ENCODE measurements at places on chromosomes 6 and 20.
A peak's percentile ranks its signal among the peaks of the same experiment; 100 is the strongest.

GRCh38 chr20:19588241-19588640 lies 169.8 kb upstream of the RIN2 start:
- DNase-seq: no peak

DNA sequence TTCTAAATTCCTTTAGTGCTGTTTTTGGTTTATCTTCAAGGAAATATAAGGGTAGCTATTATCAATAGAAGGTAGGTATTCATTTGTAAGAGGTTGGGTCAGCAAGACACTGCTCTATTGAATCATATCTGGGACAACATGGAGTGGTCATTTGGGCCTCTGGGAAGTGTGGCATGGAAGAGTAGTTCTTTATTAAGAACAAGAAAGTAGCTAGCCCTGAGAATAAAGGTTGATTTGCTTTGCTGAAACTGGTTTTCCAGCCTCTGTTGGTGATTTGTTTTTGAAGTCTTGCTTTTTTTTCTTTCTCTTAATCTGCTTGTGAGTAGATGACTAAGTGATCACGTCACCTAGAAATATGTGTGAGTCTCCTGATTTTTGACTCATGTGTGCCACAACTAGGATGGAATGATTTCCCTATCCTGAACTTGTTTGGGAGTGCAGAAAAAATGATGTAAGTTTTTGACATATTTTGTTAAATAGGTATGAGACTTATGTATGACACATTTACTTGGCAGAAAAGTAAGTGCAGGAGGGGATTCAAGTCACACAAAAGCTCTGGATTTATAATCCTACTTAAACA lies 381.8 kb downstream of the CENPW start:
- DNase-seq: peak; percentile 73

DNA sequence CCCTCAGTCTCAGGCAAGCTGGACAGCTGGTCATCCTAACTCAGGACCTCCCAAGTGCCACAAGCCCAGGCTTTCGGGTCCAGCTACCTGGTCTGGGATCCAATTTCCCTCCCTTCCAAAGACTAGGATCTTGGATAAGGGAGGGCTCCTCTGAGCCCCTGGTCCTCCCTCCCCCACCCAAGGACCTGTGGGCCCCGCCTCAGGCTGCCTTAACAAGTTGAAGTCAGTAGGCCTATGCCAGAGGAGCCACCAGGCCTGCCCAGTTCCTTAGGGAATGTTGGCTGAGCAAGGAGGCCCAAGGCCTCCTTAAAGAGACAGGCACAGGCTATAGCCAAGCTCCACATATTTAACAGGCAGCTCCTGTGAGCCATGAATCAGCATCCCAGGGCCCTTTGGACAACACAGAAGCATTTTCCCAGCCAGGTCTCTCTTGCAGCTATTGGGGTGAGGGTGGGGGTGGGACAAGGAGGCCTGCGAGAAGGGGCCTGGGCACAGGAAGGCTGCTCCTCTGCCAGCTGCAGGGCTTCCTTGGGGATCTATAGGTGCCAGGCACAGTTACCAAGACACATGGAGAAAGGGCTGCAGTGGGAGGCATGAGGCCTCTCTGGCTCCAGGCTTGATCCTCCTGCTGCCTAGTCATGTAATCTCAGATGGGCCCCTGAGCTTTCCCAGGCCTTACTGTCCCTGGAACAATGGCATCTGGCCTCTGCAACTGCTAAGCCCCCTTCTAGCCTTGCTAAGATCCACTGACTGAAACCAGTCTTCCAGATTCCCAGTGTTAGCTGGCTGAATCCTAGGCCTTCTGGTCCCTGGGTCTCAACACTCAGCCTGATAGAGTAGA lies 27.4 kb upstream of the NOL4L start:
- no peak for DNase-seq

- DNase-seq: peak; percentile 38
Observed at GRCh38 chr20:53677447-53678314, 84.0 kb upstream of the ZNF217 start.

DNA sequence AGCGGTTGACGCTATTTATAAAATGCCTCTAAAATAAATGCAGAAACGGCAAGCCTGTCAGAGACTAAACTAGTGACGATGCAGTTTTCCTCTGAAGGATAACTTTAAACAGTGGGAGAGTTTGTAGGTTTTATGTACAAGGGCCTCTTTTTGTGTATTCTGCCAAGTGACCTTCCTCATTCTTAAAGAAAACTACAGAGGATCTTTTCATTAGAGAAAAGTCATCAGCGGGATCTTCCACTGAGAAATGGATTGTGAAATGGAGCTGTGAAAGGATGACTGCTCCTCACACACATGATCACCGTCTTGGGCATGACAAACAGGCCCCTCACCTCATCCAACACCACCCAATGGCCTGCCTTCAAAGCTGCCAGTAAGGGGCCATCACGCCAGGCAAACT lies 89.0 kb upstream of the LYRM2 start:
- DNase-seq: no peak

GRCh38 chr6:76942203-76942966 lies 520.9 kb downstream of the HTR1B start:
- DNase-seq: no peak

- DNase-seq: no peak
Observed at GRCh38 chr20:52905241-52905994, 66.7 kb upstream of the TSHZ2 start.

GRCh38 chr20:25573288-25574251 lies 11.8 kb downstream of the NINL start:
- DNase-seq: peak; percentile 32

DNA sequence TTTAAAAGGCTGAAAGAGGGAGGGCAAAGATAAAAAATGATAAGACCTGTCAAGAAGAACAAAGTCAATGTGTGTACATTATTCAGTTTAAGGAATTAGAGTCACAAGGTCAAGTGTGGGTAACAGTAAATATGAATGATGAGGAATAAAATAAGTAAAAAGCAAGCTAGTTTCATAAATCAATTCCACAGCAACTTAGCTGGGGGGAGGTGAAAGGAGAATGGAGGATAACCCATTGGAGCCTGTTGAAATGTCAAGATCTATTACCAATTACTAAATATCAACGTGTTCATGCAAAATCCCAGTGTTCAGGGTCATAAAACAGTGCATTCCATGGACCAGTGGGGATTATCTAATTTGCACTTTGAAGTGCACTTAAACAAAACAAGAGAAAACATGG lies 242.9 kb downstream of the TBX18 start:
- DNase-seq: no peak

DNA sequence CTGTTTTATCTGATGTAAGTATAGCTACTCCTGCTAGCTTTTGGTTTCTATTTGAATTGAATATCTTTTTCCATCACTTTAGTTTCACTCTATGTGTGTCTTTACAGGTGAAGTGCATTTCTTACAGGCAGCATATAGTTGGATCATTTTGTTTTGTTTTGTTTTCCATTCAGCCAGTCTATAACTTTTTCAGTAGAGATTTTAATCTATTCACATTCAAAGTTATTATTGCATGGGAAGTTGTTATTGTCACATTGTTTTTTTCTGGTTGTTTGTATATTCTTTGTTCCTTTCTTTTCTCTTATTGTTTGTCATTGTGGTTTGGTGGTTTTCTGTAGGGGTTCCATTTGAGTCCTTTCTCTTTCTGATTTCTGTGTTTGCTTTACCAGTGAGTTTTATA lies 151.2 kb downstream of the PDE10A start:
- no peak for DNase-seq

- no peak for DNase-seq
Observed at GRCh38 chr6:897528-898207, 204.7 kb upstream of the EXOC2 start.

DNA sequence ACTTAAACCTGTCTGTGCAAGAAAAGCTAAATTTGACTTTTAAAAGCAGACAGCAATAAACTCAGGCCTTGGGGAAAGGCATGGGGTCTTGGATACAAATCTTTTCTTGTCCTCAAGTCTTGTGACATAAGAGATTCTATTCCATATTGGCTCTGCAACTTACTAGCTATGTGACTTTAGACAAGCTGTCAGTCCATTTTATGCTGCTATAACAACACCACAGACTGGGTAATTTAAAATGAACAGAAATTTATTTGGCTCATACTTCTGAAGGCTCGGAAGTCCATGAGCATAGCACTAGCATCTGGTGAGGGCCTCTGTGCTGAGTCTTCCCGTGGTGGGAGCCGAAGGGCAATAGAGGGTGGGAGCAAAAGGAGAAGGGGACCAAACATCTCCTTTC lies 246.0 kb upstream of the MOCS1 start:
- DNase-seq: no peak

GRCh38 chr20:41615676-41616075 lies 2.5 kb downstream of the CHD6 start:
- no peak for DNase-seq

GRCh38 chr6:53805725-53806124 lies 10.9 kb downstream of the LRRC1 start:
- no peak for DNase-seq

DNA sequence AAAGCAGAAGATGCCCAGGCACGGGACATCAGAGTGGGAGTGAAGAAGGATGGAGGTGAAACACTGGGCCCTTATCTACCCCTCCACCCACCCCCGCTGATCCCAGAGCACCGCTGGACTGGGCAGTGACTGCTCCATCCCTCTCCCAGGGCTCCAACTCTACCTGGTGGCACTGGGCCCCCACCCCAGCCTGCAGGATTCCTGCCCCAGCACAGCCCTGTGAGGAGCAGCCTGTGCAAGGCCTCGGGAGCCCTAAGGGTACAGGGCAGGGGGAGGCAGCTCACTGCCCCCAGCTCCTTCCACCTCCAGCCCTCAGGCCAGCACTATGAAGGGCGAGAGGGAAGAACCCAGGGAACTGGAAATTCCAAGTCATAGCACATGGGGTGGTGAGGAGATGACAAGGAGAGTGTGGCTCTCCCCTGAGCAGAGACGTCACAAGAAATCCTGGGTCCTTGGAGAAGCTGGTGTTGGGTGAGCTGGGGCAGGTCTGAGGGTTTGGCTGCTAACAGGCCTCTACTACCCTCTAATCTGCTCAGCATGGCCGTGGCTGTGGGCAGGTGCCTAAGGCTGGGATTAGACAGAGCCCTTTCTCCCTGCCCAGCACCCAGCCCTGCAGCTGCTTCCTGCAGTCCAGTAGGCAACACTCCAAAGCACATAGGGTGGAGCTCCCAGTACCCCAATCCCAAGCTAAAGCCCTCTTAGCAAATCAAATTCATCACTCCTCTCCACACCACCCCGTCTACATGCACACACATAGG lies 3.5 kb downstream of the CST3 start:
- no peak for DNase-seq

- no peak for DNase-seq
Observed at GRCh38 chr6:143110996-143111395, 50.3 kb downstream of the AIG1 start.

DNA sequence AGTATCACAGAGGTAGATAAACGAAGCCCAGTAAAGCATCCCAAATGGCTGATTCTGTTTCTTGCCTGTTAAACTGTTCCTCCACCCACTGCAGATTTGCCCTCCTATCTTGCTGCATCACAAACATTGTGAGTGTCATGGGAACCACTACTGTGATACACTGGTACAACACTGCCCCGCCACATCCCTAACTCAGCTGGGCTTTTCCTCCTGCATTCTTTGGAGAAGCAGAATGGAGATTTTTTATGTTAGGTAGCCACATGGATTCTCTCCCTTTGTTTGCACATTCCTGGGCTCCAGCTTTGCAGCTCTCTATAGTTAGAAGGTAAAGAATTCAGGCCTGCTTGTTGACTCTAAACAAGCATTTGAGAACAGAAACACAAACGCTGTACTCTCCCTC lies 234.1 kb downstream of the TMEM242 start:
- DNase-seq: peak; percentile 5

GRCh38 chr20:58956078-58956477 lies 25.0 kb upstream of the NELFCD start:
- DNase-seq: no peak
